Endothelial cell (in vitro differentiated cells): ENCODE measurements at places on chromosomes 11 and 22.
A peak's percentile ranks its signal among the peaks of the same experiment; 100 is the strongest.

DNA sequence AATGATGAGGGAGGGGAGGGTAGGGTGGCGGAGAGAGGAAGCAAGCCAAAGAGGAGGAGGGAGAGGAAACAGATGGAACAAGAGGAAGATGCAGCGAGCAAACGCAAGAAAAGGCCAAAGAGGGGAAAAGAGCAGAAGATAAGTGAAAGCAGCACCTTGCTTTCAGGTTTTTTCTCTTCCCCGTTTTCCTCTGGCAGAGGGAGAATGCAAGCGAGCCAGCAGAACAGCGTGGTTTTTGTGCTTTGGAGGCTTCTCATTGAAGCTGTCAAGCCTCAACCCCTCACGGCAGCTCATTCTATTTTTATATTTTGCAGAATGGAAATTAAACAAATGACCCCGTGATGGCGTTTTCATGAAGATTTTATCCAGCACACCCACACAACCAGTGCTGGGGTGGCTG, 67.1 kb upstream of the GRAMD1B start:
- no peak for DNase-seq

DNA sequence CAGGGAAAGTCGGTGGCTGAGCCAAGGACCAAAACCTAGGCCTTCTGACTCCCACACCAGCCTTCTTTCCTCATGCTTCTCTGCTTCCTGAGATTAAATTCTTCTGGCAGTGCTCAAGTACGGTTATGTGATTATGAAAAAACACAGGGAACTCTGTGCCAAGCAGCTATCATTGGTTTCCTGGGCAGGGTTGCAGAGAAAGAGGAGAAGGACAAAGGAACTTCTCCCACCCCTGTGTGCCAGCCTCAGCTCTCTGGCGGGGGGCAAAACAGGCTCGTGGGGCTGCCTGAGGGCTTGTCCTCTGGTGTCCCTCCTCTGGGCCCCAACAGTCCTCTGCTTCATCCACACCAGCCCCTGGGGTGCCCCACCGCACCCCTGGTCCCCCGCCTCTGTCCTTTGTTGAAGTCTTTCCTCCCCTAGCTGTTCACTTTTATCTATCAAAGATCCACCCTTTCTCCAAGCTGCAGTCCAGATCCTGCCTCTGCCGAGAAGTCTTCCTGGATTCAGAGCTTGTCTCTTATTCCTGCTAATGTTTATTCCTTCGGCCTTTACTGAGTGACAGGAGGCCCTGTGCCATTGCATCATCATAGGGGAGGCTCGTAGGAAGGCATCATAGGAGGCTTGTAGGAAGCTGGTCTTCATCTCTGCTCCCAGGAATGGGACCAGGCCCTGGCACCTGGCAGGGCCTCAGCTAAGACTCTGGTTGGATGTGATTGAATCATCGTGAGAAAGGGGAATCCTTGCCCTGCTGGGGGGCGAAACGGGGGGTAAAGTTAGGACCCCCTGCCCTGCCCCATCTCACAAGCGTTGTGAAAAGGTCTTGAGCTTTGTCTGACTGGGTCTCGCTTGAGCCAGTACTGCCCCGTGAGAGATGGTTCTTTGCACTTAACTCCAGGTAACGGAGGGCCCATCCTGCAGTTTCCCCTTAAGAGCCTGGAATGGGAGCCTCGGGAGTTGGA, 11.5 kb upstream of the FTH1 start:
- DNase-seq, result no peak

GRCh38 chr11:79113054-79113690, 327.7 kb downstream of the TENM4 start:
- DNase-seq, result no peak

DNA sequence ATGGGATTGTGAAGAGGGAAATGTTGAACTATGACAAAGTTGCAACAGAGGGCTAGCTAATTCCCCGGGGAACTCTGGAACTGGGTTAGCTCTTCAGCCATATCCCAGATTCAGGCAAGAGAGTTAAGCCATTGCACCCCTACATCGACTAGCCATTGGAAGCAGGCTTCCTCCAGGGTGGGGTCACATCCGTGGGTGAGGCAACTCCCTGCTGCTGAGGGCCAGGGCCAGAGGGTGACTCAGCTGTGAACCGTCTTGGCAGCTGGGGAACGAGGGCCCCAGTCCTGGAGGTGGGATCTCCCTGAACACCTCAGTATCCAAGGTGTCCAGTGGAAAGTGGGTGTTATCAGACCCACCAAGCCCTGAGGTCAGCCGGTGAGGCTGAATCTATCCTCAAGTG, 41.1 kb downstream of the RPS6KA4 start:
- DNase-seq, result no peak

DNA sequence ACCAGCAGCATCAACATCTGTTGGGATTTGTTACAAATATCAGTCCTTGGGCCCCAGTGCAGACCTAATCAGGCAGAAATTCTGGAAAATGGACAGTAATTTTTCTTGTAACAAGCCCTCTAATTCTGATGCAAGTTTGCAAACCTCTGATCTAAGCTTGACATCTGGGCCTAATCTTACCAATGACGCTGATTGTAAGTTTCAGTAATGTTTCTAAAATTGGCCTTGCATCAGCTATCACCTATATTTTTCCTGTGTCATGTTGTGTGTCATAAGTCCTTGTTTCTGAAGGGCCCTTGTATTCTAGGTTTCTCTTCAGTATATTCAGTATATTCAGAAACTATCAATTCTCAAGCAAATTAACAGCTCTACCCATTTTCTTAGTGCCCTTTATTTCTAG, 36.4 kb downstream of the ZNF215 start:
- no peak for DNase-seq

DNA sequence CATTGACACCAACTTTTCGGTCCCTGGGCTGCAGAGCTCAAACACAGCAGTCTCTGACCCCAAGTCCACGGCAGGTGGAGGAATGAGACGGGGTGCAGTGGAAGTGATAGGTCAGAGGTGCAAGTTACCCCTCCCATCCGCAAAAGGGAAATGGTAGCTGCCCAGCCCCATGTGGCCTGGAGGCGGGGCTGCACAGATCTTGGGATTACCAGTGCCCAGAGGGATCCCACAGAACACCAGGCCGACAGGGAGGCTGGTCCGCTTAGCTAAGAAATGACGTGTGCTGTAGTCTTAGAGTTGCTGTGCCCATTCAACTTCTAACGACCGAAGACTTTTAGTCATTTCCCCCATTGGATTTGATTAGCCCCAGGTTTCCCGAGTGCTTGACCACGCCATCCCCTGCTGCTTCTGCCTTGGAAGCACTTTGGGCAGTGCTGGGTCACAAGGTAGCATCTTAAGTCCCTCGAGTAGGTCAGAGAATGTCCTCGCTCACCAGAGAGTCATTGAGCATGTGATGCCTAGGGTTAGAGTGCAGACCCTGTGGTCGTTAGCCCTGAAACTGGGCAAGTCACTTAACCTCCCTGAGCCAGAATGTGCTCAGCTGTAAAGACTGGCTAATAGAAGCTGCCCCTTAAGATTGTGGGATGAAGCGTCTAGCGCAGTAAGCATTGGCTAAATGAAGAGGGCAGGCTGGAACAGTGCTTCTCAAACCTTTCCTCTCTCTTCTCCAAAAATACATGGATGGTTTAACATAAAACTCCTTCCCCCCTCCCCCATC, 4.2 kb downstream of the PTGDR2 start:
- DNase-seq, result no peak

GRCh38 chr11:129384415-129384814, 8.8 kb downstream of the BARX2 start:
- DNase-seq, result no peak

GRCh38 chr11:103875855-103876510, 160.5 kb upstream of the DDI1 start:
- DNase-seq, result no peak

DNA sequence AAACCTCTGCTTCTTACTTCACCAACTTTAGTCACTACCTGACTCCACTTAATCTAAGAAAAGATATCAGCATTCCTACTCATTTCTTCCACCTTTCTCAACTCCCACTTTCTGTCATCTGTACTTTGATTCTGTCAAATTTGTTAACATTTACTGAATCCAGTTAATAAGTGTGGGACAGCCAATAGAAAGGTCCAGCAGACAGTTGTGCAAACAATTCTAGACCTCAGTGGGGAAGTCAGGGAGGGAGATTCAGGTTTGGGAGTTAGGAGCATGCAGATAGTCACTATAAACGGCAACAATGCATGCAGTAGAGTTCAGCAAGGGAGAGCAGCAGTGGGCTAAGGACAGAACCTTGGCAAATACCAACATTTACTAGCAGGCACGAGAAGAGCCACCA, 4.1 kb downstream of the FBXO3 start:
- DNase-seq, result no peak

GRCh38 chr22:23849009-23850006, 8.4 kb upstream of the SLC2A11 start:
- peak; percentile 98 for DNase-seq

GRCh38 chr11:569158-569885, 6.9 kb upstream of the PHRF1 start:
- no peak for DNase-seq

DNA sequence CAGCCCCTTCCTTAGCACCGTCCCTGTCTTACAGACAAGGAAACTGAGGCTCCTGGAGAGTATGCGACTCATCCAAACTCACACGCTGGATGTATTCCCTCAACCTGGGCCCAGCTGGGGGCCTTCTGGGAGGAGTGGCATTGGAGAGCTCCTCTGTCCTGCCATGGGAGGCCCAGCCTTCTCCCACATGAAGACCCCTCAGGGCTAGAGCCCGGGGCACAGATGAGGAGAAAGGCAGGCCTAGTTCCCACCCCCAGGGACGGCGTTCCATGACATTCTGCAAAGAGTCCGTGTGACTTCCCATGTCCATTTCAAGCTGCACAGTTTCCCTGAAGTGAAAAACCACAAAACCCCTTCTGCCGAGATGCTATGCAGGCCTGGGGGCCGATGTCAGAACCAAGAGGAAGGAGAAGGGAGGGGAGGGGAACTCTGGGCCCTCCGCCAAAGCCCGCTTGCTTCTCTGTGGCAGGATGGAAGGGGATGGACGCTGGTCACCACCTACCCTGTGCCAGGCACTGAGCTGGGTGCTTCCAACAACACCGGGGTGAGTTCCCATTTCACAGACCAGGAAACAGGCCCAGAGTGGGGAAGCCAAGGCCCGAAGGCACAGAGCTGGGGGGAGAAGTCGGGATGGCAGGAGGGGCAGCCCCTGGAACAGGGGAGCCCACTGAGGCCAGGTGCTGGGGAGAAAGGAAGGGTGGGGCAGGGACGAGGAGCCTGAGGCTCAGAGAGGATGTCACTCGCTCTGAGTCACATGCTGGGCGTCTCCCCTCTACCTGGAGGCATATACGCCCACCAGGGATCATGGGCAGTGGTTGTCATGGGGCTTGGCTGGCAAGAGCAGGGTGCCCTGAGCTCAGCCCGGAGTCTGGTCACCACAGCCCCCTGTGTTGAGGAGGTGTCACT, 15.7 kb downstream of the RAC2 start:
- no peak for DNase-seq

GRCh38 chr11:12200279-12200990, 90.0 kb downstream of the MICAL2 start:
- DNase-seq, result no peak

- DNase-seq, result no peak
Observed at GRCh38 chr11:117412176-117412575, 84.5 kb downstream of the CEP164 start.

- DNase-seq, result no peak
Observed at GRCh38 chr11:121448431-121448941, 3.6 kb upstream of the SORL1 start.

DNA sequence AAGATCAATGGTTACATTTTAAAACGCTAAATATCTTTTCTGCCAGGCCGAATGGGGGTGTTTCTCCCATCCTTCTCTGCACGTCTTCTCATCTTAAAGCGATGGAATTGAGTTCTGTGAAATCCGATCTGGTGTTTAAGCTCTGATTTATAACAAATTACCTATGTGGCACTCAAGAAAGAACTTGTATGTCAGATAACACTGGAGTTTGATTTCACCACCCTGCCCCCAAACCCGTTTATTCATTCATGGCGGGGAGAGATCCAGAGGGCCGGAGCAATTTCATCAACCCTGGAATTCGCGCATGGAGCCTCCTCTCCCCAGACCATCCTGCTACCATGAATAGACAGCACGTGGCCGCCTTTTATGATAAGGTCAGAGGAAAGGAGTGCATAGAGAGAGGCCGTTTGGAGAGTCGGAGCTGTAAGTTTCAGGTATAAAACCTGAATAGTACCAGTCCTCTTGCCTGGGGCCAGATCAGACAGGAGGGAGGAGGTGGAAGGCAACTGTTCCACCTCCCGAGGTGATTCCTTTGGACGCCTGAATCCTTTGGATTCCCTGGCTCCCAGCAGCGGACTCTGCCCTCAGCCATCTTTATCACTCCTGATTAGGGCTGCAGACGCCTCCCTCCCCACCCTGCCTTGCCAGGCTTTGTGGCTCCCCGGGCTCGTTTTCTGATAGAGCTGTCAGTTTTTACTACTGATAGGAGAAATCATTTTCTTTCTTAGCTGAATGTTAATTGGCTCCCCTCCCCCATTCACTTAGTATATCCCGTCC, 27.3 kb upstream of the NFAM1 start:
- no peak for DNase-seq

DNA sequence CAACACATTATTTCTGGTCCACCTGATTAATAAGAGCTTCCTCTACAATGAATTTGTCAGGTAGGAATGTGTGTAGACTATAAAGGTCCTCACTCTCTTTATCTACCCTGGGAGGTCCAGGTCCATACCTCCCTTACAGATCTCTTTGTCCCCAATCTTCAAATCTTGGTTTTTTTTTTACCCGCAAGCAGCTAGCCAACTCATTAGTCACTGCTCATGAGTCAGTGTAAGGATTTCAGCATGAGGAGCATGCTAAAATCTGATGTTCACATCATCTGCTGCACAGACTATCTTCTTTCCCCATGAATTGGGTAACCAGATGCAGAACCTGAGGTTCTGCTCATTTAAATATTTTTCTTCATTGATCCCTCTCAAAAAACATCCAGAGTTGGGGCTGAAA, 397.0 kb upstream of the ISX start:
- no peak for DNase-seq

GRCh38 chr11:69253028-69253427, 40.9 kb upstream of the MYEOV start:
- DNase-seq, result no peak
